Central memory CD4-positive, alpha-beta T cell (primary cell): ENCODE measurements at places on chromosomes 11 and 22.

GRCh38 chr22:46842606-46843005 is 80.2 kb downstream of the TBC1D22A start:
- no peak for DNase-seq

- DNase-seq, result no peak
Measured at GRCh38 chr11:66414120-66414934, 6.5 kb upstream of the NPAS4 start.

GRCh38 chr11:71558996-71559395 is 6.4 kb upstream of the KRTAP5-10 start:
- no peak for DNase-seq

DNA sequence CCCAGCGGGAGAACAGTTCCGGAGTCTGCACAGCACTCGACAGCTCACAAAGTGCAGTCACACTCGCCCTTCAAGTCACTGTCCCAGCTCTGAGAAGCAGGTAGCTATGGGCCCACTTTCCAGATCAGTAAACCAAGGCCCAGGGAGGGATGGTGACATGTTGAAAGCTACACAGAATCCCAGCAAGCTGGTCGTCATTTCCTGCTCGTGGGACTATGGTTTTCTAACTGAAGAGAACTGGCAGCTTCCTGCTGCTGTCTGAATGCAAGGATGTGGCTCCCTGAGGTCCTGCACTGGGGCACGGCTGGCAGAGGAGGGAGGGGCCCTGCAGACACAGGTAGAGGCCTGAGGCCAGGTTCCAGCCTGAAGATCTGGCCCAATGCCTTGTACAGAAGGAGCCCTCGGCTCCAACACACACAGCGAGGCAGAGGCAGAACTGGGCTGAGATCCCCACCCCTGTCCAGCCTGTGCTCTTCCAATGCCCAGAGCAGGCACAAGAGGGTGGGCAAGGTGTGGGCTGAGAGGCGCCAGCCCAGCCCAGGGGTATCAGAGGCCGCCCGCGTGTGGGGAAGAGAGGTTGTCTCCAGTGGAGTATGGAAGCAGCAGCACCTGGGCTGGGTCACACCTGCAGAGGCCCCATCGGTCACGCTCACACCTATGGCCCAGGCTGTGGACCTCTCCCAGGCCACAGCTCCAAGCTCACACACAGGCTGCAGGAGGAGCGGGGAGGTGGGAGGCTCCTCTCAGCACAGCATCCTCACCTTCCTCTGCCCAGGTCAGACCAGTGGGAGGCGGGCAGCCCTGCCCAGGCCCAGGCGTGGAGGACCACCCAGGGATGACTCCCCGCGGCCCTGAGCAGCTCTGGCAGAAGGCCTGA is 119.2 kb downstream of the PHF21B start:
- no peak for DNase-seq

GRCh38 chr11:55658608-55659007 is 3.4 kb upstream of the OR4C6 start:
- DNase-seq, result no peak

DNA sequence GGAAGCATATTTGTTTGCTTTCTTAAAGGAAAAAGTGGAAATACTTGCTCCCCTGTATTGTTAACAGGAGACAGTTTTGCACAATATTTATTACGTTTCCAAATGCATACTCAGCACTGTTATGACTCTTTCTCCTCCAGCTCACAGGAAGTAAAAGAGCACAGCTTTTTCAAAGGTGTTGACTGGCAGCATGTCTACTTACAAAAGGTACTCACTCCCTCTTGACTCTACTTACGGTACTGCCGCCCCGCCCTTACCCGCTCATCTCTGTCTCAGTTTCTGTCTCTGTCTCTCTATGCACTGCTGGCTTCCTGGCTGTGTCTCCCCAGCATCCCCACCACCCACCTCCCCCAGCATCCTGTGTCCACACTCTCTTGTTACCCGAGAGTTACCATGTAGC is 32.2 kb upstream of the MYO18B start:
- no peak for DNase-seq

DNA sequence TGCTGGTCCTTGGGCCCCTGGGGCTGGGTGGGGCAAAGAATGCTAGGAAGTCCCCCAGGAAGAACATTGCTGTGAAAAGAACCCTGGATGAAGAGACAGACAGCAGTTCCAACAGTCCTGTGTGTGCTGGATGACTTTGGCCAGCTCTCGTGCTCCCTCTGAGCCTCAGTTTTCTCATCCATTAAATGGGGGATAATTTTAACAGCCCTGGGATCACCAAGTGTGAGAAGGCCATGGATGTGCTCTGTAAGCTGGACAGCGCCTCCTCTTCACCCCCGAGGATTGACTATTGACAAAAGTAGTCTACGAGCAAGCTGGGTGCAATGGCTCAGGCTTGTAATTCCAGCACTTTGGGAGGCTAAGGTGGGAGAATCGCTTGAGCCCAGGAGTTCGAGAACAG is 2.5 kb downstream of the LARGE2 start:
- no peak for DNase-seq

GRCh38 chr11:119093942-119094815 is 7.5 kb downstream of the DPAGT1 start:
- peak; percentile 25 for DNase-seq

- DNase-seq, result no peak
Measured at GRCh38 chr22:28670161-28670560, 9.5 kb downstream of the TTC28 start.

DNA sequence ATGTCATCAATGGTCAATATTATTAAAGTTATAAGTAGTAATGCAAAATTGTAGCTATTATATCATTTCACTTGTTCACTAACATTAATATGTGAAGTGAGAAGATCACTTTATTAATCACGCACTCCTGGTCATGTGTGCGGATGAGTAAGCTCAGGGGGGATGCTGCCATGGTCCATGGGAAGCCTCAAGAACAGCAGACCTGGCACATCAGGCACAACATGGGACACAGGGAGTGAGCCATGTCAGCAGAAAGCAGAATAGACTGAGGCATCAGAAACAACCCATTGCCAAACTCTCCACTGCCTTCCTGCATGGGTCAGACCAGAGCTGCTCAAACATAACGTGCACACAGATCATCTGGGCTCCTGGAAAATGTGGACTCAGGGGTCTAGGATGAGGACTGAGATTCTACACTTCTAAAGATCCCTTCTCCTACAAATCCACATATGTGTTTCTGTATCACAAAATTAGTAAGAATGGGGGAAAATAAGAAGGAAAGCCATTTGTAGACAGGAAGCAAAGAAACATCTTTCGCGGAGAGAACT is 63.8 kb upstream of the VPREB1 start:
- DNase-seq, result no peak
